ENCODE measurements at places on chromosomes 2 and 18.

- no peak for DNase-seq
Observed at GRCh38 chr2:42268528-42269151, 92.4 kb downstream of the COX7A2L start.

DNA sequence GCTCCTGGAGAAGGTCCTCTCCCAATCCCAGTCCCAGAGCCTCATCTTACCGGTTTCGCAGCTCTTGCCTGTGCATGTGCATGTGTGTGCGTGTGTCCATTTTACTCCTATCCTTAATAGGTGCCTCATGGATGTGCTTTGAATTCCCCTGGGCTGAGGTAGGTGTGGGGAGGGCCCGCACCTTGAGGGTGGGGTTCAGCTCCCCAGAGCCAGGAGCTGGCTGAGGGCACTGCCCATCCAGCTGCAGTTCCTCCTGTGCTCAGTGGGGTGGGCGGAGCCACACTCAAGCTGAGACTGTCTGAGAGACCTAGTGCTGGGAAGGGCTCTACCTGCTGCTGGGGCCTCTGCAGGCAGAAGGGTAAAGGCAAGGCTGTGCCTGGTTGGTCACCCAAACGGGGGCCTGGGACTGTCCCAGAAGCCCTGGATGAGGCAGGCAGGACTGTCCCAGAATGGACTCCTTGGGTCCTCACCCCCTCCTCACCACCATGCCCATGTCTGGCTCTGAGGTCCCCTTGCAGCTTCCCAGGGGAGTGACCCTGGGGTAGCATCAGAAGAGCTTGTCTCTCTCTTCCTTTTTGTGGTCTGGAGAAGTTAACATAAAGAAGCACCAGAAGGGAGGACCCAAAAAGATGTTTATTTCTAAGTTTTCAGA, 8.9 kb downstream of the GDF7 start:
- DNase-seq = no peak

DNA sequence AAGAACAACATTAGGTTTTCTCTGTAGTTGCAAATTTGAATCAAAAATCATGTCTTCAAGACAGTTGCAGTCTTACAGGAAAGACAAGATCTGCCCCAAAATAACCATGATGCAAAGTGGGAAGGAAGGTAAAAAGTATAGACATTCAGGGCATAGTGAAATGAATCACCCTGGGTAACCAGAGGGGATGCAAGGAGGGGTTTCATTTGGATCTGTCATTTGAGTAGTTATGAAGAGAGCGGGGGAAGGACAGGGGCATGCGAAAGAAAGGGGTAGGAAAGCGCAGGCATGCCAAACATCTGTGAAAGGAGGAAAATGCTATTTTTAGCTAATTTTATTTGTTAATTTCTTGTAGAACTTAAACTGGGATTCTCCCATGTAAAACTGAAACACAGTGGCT, 219.1 kb upstream of the BOD1L2 start:
- no peak for DNase-seq

DNA sequence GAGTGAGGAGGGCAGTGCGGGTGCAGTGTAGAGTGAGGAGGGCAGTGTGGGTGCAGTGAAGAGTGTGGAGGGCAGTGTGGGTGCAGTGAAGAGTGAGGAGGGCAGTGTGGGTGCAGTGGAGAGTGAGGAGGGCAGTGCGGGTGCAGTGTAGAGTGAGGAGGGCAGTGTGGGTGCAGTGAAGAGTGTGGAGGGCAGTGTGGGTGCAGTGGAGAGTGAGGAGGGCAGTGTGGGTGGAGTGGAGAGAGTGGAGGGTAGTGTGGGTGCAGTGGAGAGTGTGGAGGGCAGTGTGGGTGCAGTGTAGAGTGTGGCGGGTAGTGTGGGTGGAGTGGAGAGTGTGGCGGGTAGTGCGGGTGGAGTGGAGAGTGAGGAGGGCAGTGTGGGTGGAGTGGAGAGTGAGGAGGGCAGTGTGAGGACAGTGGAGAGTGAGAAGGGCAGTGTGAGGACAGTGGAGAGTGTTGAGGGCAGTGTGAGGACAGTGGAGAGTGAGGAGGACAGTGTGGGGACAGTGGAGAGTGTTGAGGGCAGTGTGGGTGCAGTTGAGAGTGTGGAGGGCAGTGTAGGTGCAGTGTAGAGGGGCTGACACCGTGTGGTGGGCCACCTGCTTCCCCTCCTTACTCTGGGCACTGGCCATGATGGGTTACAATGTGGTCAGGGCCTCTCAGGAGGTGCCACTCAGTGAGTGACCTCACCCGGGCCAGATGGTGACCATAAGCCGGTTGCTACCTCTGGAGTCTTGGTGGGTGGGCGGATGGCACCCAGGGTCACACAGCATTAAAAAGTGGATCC, 28.5 kb downstream of the INPP4A start:
- no peak for DNase-seq

- DNase-seq = no peak
Observed at GRCh38 chr2:110720547-110720946, 11.8 kb upstream of the ACOXL start.

- DNase-seq = no peak
Observed at GRCh38 chr2:71879509-71880184, 268.0 kb downstream of the CYP26B1 start.

DNA sequence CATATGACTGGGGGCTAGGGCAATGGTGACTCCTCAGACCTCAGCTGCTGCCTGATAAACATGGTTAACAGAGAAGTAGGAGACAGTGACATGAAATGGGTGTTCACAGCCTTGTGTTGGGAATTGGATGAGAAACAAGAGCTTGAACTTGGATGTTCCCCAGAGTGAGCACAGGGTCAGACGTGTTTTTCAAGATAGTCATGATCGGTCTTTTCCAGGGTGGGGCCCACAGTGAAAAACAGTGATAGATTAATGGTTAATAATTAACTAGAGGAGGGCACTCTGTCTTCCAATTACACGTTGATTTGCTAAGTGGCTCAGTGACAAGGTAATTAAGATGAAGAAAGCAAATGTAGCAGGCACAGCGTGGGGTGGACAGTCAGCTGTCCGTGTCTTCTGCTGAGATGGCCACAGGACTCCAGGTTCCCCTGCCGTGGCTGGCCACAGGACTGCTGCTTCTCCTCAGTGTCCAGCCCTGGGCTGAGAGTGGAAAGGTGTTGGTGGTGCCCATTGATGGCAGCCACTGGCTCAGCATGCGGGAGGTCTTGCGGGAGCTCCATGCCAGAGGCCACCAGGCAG, at the start of gene UGT1A3:
TSS of gene UGT1A3 (plus strand) at position 320 of the 579 bp plus-strand sequence. CDS start at position 405, 85 bp downstream.
- no peak for DNase-seq

DNA sequence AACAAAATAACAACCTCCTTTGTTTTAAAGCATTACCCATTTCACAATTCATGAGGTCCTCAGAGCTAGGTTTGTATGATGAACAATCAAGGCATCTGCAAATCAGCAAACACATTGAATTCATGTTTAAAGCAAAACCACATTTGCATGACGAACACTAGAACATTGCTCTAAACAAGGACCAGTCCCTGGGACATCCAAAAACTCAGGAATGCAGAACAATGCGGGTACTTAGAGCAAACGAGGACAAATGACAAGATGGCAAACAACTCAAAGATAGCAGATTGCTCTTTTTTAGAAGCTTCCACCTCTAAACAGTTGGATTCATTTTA, 45.7 kb upstream of the RALBP1 start:
- no peak for DNase-seq

DNA sequence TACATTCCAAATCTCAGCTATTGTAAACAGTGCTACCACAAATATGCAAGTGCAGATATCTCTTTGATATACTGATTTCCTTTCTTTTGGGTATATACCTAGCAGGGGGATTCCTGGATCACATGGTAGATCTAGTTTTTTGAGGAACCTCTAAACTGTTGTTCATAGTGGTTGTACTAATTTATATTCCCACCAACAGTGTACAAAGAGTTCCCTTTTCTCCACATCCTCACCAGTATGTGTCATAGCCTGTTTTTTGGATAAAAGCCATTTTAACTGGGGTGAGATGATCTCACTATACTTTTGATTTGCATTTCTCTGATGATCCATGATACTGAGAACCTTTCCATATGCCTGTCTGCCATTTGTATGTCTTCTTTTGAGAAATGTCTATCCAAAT, 6.3 kb upstream of the CCNT2 start:
- DNase-seq = no peak

DNA sequence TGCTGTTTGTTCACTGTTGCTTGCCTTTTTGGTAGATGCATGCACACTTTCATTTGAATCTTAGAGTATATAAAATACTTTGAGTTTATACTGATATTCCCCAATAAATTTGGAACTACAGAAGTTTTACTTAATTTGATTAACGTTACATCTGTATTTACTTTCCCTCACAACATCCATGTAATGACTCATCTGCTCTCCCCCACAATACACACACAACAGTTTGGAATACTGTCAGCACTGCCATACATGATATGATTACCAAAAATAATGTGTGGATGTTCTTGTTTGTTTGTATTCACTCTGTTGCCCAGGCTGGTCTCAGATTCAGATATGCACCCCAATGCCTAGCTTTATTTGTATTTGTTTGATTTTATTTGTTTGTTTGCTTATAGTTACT, 144.2 kb downstream of the WDR7 start:
- no peak for DNase-seq

GRCh38 chr18:23631746-23632145, 31.0 kb downstream of the ANKRD29 start:
- DNase-seq = peak; percentile 21

Data from BE2C (cell line).